ENCODE measurements at places on chromosomes 16 and 17. TPM values are rescaled to one million over a fixed set of nuclear protein-coding genes. Genes with fewer than 3 reads are reported as not detected.

DNA sequence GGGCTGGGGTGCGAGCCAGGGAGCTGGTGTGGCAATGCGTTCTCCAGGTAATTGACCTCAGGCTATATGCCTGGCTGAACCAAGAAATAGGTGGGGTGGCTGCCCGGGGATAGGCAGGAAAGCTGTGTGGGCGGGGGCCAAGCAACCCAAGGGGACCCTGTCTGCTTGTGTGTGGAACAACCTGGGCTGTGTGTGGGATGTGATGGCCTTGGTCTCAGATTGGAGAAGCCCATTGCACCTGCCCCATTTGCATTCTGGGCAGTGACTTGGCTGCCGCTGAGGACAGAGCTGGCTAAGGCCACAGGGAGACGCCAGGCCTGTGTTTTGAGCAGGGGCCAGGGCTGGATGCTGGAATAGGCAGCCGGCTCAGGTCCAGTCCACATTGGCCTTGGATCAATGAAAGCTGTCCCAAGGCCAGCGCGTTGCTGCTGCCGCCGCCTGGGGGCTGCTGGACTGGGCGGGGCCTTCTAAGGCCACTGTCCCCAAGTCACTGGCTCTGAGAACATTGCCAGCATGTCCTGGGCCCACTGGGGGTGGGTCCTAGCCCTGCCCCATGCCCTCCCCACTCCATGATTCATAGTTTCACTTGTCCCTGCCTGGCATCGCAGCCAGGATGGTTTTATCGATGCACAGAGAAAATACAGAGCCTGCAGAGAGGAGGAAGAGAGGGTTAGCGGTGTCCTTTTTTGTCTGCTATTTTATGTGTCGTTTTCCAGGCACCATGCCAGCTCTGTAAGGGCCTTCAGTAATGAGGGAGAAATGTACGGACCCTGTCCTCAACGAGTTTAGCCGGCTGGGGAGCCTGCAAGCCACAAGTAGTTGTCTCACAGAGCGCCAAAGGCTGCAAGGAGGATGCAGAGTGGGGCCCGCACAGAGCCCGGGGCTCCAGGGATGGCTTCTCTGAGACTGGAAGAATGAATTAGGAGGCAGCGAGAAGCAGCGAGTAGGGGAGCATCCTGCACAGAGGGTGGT, 43.9 kb downstream of the NKD1 start:
- DNase-seq, result no peak

- DNase-seq, result no peak
Measured at GRCh38 chr16:72850853-72851252, 197.1 kb downstream of the ZFHX3 start.

DNA sequence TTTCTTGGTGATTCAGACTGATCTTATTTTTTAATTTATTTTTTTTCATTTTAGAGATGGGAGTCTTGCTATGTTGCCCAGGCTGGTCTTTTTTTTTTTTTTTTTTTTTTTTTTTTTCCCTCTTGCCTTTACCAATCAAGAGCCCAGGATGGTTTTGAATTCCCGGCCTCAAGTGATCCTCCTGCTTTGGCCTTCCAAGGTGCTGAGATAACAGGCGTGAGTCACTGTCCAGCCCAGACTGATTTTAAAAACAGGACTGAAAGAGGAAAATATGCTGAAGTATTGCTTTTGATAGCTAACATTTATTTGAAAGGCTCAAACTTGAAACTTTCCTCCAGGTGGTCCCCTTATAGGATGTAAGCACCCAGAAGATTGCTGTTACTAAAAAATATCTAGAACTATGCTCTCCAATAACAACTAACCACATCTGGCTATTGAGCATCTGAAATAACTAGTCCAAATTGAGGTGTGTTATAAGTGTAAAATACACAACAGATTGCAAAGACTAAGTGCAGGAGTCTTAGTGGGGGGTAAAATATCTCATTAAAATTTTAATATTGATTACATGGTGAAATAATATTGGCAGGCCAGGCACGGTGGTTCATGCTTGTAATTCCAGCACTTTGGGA, 15.8 kb upstream of the BRIP1 start:
- DNase-seq, result no peak

- no peak for DNase-seq
Measured at GRCh38 chr17:19905502-19905901, 37.8 kb upstream of the ULK2 start.

GRCh38 chr16:31080035-31080629, 5.9 kb downstream of the ZNF646 start:
- DNase-seq, result no peak

DNA sequence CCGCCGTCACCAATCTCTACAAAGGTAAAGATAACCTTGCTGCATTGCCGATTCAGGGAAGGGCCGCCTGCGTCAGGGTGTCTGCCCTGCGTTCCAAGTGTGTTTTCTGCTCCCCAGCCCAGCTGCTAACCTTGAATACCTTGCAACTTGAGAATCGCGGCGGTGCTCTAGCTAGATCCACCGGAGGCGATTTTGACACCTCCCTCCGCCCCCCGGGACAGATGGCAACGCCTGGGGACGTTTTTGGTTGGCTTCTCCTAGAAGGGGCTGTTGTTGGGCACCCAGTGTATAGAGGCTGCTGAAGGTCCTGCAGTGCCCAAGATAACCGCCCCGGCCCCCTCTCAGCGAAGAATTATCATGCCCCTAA, 1.5 kb downstream of the HAPSTR1 start:
- DNase-seq, result no peak

DNA sequence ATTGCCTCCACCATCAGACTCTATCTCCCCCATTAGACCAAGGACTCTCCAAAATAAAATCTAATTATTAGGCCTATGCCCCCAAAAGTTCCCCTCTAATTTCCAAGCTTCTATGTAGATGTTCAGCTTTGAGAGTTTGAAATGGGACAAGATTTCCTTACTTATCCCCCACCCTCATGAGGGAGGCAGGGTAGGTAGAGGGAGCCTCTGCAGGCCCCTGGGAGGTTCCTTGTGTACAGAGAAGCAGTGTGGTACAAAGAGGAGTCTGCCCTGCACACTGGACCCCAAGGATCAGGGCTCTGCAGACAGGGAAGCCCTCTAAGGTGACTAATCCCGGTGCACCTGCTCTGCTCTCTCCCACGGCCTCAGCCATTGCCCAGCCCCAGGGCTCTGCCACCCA, 2.5 kb downstream of the KRT17 start:
- DNase-seq, result no peak

DNA sequence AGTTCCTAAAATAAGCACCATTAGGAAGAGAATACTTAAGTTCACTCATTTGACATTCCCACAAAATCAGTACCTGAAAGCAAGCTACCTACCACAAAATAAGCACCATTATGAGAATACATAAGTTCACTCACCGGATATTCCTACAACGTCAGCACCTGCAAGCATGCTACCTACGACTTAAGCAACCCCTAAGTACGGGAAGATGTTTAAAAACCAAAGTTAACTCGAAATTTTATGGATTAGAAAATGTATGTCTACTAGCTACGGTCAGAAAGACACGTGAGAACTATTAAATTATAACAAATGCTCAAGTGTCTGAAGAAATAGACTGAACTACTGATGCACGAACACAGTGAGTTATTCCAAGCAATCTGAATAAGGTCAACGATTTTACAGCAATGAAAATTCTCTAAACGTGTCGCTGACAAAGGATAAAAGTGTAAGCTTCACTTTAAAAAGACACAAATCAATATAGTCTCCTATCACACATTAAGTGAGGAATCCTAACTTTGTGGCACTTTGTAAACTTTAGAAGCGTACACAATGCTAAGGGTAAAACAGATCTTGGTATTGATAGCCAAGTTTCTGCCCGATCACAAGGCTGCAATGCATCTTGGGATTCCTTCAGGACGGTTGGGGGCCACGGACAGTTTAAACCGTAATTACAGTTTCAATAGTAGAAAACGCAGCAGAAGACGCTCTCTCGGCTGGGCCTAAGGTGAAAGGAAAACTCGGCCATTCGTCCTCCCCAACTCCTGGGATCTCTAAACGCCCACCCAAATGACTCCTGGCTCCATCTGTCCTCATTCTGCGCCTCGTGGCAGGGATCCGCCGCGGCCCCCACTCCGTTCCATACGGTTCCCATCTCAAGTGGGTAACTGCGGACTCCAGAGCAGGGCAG, 1.3 kb downstream of the GSPT1 start:
- peak; percentile 54 for DNase-seq

DNA sequence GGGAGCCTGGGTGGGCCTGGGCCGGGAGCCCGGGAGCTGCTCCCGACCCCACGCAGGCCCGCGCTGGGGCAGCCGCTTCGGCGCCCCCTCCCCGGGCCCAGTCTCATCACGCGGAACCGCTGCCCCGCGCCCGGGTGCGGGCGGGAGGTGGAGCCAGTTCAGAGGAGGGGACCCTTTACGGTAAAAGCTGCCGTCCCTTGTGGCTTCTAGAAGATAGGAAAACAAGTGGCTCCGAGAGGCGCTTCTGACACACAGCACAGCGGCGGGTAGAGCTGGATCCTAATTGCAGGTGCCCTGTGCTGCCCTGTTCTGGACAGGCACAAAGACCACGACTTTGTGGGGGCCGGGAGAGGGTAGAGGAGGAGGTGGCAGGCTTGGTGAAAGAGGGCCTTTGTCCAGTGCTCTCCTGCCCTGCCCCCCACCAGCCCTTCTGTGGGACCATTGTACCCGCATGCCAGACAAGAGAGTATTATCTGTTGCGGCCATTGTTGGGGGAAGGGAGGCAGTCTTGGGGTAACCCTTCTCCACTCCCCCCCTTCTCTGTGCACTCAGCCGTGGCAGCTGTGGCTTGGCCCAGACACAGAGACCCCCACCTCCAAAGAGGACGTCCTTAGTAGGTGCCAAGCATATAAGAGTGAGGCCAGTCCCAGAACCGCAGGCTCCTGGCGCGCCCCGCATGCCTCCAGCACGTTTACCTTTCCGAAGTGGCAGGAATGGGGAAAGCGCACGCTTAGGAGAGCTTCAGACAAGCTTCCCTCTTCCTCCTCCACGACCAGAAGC, 736 bp downstream of the CNP start:
- DNase-seq, result peak; percentile 46

- no peak for DNase-seq
Measured at GRCh38 chr17:48605409-48605919, 678 bp upstream of the HOXB6 start.

DNA sequence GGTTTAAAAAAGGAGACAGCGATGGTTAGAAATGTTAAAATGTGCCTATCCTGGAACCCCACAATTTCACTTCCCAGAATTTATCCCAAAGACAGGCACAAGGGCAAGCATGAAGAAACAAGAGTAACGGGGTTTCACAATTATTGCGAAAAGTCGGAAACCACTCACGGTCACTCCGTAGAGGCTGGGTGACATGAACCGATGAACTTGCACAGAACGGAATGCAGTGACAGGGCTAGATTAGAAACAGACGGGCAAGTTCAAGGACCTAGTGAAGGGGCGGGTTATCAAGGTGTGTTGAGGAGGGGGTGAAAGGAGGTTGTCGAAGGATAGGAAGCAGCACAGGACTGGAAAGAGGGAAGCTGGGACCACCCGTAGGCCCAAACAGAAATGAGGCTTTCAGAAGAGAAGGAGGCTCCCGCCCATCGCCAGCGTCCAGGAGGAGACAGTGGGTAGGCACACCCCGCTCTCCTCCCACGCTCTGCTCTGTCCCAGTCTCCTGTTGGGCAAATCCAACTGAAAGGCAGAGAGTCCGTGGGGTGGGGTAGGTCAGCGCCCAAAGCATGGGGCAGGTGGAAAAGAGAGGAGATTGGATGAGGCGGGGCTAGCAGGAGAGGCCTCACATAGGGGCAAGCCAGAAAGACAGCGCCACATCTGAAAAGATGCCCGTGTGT, 47.4 kb upstream of the JPH3 start:
- no peak for DNase-seq

DOC2B gene
- total RNA-seq, result 0.19 TPM

IGFALS gene
- total RNA-seq, result 0.62 TPM

LGALS3BP gene
- 32.0 TPM for total RNA-seq

KRTAP9-8 gene
- not detected for total RNA-seq

C1QTNF1 gene
- 0.78 TPM for total RNA-seq

Data from CD8-positive, alpha-beta T cell (primary cell).